ENCODE measurements at places on chromosomes 6 and 20.

DNA sequence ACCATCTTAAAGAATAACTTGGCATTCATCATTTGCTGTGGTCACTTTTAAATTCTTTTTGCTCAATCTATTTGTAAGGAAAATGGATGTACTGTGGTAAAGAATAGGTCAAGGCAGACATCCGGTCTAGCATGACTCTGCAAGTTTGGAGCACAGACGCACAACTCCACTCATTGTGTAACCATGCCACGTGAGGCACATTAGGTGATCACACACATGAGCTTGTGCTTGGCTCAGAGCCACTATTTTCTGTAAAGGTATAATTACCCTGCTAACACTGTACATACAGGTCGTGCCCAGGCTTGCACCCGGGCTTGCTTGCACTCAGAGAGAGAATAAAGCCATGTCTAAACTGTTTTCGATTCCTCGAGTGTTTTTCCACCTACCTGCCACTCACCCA lies 1289.1 kb upstream of the ADGRB3 start:
- DNase-seq, result no peak

DNA sequence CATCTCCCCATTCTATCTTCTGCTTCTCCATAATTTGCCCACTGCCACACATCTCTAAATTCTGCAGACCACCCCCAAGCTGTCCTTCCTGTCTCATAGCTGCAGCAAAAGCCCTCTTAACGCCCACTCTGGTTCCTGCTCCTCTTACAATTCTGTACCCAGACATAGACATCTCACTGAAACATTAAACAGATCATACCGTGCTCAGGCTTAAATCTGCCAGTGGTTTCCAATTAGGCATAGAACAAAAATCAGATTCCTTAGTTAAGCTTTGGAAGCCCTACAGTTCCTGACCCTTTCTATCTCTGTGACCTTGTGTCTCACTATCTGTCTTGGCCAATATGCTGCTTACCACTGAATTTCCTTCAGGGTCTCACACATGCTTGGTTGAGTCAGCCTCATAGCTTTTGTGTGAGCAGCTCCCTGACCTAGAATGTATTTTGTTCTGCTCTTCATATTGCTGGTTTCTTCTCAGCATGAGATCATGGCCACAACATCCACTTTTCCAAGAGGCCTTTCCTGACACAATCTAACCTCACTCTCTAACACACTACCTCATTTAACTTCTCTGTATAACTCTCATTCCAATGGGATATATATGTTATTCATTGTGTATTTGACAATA lies 749.7 kb downstream of the MAFB start:
- no peak for DNase-seq

DNA sequence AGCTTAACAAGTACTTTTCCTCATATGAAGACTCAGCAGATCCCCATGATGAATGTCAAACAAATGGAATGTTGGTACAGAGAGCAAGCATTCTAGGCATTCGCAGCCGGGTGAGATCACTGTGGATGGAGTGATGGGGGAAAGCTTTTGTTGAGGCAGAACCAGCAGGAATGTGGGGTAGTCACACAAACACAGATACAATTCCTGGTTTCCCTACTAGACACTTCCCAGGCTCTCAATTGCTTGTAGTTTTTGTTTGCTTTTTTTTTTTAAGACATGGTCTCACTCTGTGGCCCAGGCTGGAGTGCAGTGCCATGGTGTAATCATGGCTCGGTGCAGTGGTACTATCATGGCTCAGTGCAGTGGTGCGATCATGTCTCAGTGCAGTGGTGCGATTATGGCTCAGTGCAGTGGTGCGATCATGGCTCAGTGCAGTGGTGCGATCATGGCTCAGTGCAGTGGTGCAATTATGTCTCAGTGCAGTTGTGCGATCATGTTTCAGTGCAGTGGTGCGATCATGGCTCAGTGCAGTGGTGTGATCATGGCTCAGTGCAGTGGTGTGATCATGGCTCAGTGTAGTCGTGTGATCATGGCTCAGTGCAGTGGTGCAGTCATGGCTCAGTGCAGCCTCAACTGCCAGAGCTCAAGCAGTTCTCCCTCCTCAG lies 15.4 kb upstream of the IER3 start:
- DNase-seq, result no peak

DNA sequence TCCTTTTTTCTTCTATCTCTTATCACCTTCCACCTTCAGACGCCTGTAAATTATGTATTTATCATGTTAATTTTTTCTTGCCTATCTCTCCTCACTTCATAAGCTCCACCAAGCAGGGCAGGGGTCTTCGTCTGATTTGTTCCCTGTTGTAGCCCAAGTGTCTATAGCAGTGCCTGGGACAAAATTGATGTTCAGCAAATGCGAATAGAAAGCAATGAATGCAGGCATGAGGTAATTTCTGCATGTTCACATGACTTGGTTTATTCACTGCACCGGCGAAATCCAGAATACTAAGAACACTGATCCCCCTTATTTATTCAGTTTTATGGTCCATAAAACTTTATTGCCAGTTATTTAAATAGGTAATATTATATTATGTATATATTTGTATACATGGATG lies 162.1 kb downstream of the TBC1D7 start:
- no peak for DNase-seq

DNA sequence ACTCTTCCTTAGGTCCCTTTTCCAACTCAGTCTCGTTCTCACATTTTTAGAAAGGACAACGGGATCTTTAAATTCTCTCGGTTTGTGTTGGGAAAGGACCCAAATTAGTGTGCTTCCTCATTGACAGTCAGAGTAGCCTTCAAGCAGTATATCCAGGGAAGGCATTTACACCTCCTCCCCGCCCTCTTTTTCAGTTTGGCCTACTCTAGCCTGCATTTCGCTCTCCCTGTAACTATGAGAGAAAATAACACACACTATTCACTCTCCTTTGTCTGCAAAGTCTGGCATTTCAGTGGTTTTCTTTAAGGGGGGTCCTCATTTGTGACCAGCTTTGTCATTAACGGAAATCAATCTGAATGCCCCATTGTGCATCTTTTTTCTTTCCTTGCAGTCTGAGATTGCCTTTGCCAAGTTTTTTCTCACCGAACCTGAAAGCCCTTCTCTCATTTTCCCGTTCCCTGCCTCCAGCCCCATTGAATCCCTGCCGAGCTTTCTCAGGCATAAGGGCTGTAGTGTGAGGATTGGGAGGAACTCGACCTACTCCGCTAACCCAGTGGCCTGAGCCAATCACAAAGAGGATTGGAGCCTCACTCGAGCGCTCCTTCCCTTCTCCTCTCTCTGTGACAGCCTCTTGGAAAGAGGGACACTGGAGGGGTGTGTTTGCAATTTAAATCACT lies 393 bp upstream of the FABP7 start:
- DNase-seq, result no peak

GRCh38 chr20:42714298-42715141 lies 475.2 kb downstream of the PTPRT start:
- DNase-seq, result no peak

DNA sequence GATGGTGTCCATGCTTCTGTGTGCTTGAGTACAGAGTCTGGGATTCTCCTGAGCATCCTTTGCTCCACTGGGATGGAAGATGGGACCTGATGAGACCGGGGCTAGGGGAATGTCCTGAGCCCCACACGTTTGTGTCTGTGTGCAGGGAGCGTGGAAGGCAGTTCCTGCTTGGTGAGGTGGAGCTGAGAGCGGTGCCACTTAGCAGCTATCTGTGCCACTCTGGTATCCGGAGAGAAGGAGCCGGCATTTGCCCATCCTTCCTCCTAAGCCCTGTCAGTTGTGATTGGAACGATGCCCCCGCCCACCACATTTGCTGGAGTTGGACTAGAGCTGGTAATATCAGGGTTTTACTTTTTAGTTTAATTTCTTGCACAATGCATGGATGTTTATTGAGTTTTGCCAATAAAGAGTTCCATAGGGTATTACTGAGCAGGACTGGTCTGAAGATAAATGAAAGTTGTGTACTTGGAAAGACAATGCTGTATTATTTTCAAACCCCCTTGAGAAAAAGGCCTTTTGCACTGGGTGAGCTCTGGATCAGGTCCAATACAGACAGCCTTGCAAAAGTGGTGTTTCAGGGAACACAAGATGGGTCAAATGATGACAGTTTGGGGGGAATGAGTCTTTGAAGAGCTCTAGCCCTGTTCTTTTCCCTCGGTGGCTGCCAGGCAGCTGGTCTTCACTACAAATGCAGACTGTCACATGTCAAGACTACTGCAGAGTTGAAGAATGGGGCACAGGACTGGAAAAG lies 130.8 kb downstream of the SYCP2 start:
- DNase-seq, result peak; percentile 80

DNA sequence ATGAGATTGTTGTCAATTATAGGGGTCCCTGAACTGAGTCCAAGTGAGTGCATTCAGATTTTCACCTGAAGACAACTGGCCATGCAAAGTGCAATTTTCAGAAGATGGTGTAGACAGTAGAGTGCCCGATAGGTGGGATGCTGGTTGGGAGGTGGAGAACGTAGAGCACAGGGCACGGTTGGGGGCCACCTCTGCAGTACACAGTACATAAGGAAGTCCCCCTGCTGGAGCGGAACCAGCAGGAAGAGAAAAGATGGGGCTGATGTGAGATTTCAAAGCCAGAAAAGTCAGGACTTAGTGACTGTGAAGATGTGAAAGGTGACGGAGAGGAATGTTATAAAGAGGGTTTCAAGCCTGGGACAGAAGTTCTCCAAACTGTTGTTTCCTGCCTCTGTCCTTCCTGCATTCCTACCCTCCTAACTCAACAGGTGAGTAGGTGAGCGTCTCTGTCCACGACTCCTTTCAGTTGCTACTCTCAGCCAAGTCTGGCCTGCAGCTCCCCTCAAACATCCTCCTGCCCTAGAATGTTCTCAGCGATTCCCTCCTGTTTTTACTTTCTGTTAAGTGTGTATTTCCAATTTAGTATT lies 330.8 kb downstream of the PRL start:
- no peak for DNase-seq

- no peak for DNase-seq
Measured at GRCh38 chr6:167127785-167128531, 5.1 kb downstream of the CCR6 start.

DNA sequence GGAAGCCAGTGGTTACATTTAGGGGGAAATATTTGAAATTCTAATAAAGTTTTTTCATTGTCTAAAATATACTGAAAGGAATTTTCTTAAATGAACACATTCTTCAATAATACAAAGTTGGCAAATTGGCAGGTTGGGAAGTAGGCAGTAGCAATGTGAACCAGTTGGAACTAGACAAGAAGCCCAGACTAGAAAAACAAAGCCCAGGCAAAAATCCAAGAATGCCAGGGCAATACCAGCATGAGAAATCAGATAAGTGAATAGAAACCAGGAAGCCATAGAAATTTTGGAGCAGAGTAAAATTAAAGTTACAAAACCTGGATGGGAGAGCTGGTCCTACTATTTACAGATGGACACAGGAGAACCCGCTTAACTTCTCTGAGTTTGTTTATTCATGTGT lies 52.2 kb downstream of the TPBG start:
- DNase-seq, result no peak

GRCh38 chr20:15862178-15862577 lies 711.1 kb downstream of the KIF16B start:
- DNase-seq, result no peak

- DNase-seq, result peak; percentile 85
Measured at GRCh38 chr20:10263385-10264165, 44.9 kb downstream of the SNAP25 start.

DNA sequence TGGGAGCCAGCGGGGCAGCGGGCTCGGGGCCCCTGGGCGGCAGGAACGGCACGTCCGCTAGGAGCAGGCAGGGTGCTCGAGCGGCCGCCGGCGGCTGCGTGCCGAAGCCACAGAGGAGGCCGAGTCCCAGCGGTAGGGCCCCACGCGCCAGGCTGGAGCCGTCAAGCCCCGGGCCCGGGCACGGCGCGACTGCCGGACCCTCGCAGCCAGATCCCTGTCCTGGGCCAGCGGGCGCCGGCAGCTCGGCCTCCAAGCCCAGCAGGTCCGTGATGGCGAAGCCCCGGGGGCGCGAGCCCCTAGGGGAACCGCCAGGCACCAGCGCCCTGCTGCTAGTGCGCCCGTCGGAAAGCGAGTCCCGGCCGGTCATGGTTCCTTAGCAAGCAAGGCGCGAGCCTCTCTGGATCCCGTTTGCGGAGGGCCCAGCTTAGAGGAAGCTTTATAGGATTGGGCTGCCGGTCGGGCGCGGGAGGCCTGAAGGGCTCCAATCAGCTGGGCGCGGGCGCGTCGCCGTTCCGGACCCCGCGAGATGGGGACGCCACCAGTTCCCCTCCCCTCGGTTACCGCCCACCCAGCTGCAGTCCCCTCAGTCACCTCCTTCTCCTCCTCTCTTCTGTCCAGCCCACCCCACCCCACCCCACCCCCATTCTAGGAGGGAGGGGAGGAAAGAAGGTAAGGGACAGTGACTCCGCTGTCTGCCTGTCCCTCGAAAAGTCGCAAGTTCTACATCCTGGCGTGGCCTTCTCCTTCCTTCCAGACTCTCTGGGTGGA lies at the start of gene VSX1:
Gene VSX1, minus strand, starts transcription at position 412 of the 768 bp plus-strand sequence. Its CDS starts 45 bp downstream, at position 367.
- no peak for DNase-seq

GRCh38 chr6:133034509-133035206 lies 206.5 kb upstream of the EYA4 start:
- no peak for DNase-seq

GRCh38 chr6:27297484-27297856 lies 14.6 kb downstream of the POM121L2 start:
- no peak for DNase-seq

GRCh38 chr6:85496009-85496579 lies 46.2 kb downstream of the NT5E start:
- no peak for DNase-seq

DNA sequence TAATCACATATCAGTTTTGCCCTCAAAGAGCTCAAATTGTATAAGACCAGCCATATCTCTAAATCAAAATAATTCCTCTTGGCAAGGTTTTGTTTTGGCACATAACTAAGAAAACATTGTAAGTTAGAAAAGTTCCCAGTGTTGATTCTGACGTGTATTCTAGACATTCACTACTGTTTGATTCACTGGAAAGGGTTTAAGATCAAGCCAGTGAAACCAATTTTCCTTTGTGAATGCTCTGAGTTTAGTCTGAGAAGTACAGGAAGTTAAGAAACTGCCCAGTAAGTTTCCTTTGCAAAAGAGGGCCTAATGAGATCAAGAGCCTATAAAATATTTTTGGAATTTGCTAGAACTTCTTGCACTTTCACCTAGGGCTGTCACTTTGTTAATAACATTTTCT lies 143.0 kb downstream of the FNDC1 start:
- DNase-seq, result no peak

DNA sequence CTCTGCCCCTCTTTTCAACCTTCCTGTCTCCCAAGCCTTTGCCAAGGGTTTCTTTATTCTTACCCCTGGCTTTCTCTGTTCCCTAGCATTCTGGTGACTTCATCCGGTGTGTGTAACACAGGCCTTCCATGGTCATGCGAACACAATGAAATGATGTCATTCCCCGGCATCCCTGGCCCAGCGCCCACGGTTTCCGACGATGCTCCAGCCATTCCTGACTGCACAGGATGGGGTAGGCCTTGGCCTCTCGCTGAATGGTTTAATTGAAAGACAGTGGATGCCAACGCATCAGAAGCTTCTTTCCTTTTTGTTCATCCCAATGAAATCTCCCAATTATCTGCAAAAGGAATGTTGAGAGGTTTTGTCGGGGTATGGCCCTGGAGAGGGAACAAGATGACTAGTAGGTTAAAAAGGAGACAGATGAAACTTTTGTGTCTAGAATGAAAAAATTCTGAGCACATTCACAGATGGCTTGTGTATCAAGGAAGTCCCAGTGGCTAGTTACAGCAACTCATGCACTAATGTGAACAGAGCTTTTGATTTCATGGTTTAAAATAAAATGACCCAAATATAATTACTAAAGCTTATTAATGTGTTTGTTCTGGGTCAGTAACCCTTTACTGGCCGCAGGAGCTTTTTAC lies 655.0 kb downstream of the QKI start:
- DNase-seq, result no peak
